ENCODE measurements at places on chromosomes 12 and 14. TPM values are rescaled to one million over a fixed set of nuclear protein-coding genes. Genes with fewer than 3 reads are reported as not detected.
A peak's percentile ranks its signal among the peaks of the same experiment; 100 is the strongest.

DNA sequence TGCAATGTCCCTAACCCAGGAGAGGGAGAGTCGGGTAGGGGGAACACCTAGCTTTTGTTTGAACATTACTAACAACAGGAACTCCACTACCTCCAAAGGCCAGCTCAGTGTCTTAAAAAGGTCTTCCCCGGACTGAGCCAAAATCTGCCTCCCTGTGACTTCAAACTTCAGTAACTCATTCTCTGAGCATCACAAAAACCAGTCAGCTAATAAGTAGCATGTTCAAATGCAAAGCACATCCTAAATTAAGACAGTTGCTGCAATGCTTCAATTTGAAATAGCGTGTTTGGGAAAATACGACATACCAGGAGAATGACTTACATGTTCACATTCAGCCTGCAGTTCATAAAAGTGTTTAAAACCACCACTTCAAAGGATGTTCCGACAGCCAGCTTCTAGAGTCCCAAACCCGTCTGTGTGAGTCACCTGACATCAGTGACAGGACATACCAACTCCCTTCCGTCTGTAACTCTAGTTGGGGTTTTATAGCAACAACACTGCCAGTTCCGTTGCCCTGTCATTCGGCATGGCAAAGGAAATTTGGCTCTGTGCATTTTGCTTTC lies 13.0 kb downstream of the ZFP36L1 start:
- no peak for DNase-seq

- DNase-seq = no peak
Measured at GRCh38 chr12:127588249-127588648, 678.7 kb upstream of the TMEM132C start.

- DNase-seq = no peak
Measured at GRCh38 chr14:94632305-94632590, 20.1 kb downstream of the SERPINA3 start.

DNA sequence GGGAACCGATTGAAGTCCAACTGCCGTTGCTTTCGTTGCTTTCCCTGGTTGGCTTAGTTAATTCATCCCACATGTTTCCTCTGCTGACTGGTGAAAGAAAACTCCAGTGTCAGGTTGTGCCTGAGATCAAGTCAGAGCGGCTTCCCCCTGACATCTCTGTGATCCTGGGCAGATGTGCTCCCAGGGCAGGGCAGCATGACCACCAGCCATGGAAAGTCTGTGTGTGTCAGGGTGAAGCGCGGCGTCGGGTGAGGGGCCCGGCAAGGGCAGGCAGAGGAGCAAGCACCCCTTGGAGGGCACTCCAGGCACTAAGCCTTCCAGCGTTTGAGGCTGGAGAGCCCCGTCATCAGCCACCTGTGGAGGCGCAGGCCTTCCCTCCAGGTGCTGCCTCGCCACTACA lies 54.5 kb upstream of the IGF1 start:
- DNase-seq = no peak

DNA sequence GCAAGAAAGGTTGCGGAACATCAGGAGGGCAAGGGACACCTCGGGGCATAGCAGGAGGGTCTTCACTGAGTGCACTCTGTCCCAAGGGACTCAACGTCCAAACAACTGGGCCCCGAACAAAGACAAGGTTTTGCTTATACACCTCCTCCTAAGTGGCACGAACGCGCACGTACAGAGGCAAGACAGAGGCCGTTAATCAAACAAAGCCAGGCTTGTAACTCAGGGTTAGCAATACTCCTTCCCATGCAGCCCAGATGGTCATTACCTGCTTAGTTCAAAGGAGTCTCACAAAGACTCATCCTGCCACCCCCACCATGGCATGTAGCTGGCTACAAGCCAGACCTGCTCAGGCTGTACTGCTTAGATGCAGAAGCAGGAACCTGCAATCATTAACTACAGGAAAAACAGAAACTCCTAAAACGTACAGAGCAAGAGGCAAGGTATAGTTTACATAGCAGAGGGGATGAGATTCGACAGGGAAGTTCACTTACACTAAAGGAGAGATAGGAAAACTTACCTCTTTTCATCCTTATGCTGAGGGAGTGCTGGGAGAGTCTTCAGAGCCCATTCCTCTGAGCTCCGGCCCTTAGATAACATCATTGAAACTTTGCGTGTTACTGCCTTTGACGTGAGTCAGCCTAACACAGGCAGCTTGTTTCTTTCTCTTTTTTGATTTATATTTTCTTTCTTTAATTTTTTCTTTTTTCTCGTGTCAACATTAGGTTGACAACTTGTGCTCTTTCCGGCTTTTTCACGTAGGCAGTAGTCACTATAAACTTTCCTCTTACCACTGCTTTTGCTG lies 1319.1 kb downstream of the TMEM121 start:
- no peak for DNase-seq

OR4K17 gene
- not detected for polyA plus RNA-seq

DNA sequence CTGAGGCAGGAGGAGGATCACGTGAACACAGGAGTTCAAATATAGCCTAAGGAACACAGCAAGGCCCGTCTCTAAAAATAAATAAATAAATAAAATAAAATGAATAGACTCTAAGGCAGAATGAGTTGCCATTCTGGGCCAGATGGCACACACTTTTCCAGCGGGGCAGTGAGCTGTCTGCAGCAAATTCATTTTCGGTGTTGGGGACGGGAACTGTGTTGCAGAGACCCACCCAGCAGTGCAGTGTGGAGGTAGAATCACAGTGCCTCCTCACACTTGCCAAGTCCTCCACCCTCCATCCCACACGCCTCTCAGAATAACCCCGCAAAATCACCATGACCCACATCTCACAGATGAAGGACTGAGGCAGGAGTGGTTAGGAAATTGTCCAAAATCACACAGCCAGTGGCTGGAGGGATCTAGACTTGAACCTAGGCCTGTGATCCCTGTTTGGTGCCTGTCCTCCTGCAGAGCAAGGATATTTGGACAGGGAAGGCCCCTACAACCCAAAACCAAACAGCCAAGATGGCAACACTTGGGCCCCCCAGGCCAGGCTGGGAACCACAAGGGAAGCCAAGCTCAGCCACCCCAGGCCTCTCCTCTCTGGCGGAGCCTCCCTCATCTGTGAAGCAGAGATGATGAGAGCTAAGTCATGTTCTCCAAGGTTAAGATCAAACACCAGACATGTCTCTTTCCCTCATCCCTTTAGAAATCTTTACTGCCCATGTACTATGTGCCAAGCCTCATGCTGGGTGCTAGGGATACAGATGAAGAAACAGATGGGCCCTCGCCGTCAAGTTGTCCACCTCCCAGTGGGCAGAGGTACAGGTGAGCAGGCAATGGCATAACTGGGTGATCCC lies 152.7 kb downstream of the DPF3 start:
- no peak for DNase-seq

GRCh38 chr14:102424923-102425322 lies 62.2 kb downstream of the TECPR2 start:
- no peak for DNase-seq

- peak; percentile 72 for DNase-seq
Measured at GRCh38 chr14:100904307-100905087, 975 bp upstream of the RTL1 start.

DNA sequence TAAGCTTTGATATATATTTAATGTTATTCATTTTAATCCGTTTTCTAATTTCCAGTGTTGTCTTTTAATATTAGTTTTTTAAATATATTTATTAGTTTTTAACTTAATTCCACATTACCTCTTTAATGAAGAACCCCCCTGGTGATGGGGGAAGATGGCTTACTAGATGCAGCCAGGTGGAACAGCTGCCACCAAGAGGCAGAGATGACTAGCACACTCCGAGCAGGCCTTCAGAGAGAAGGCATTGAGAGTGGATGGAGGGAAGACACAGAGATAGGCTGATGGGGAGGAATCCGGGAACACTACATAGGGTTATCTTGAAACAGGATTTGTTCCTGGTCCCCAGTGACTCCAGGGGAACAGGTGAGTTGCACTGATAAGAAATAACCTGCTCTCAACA lies 771.6 kb downstream of the LRFN5 start:
- DNase-seq = no peak

PPP1R3E gene
- polyA plus RNA-seq = 7.9 TPM

DNA sequence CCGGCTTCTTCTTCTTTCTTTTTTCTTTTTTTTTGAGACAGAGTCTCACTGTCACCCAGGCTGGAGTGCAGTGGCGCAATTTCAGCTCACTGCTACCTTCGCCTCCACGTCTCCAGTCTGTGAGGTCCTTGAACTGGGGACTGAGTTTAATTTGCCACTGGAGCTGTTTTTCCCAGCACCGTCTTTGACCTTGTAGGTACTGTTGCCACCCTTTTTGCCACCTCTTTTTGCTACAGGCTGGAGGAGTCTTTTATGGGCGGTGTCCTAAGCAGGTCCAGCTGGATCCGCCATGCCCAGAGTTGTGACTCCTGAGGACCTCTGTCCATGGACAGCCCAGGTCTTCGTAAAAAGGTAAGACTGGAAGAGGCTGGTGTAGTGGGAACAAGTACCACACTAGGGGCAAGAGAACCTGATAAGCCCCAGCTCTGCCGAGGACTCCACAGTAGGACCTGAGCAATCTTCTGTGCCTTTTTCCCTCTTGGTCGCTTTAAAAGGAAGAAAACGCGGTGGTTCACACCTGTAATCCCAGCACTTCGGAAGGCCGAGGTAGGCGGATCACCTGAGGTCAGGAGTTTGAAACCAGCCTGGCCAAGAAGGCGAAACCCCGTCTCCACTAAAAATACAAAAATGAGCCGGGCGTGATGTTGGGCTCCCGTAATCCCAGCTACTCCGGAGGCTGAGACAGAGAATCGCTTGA lies 946 bp downstream of the RNU4-2 start:
- no peak for DNase-seq
